ENCODE measurements at places on chromosomes 1 and 21. TPM values are rescaled to one million over a fixed set of nuclear protein-coding genes. Genes with fewer than 3 reads are reported as not detected.

GRCh38 chr21:25891596-25891995 is 156.8 kb downstream of the GABPA start:
- no peak for DNase-seq

Gene KISS1
- not detected for total RNA-seq

Gene RAB13
- total RNA-seq, result 308 TPM

DNA sequence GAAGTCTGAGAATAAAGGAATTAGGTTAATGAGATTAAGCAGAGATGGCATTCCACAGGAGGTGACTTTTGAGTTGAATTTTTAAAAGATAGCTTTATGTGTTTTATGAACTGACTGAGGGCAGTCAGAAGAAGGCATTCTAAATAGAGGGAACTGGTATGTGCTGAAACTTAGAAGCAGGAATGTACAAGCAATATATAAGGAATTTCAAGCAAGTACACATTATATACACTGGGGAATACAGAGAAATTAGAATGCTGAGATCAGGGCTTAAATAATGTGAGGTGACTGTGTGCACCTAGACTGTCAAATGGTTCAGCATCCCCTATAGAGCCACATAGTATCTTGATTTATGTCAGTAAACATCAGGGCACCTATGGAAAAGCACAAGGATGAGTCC is 19.3 kb downstream of the WNT2B start:
- DNase-seq, result no peak

- DNase-seq, result no peak
Measured at GRCh38 chr21:16580661-16581060, 850.9 kb downstream of the USP25 start.

Gene TEDDM1
- not detected for total RNA-seq

Gene SLC25A44
- total RNA-seq, result 13.8 TPM

DNA sequence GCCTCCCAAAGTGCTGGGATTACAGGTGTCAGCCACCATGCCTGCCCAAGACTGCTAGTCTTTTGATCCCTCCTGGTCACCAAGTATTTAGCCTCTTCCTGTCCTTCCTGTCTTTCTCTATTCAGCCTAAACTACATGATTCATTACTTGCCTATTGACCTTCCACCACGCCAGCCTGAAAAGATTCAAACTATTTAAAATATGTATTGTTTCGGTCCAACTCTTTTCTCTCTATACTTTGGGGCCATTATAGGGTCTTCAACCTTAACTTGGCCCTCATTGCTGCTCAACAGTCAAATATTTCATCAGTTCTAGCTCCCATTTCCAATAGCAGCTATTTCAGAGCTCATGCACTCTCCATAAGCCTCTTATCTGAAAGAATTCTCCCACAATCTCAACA is 153.0 kb downstream of the TNFSF18 start:
- DNase-seq, result peak; percentile 73

GRCh38 chr1:212353181-212353580 is 61.5 kb downstream of the PACC1 start:
- no peak for DNase-seq

GRCh38 chr1:189192741-189193520 is 1284.7 kb downstream of the BRINP3 start:
- no peak for DNase-seq

Gene CCDC185
- total RNA-seq, result not detected

- no peak for DNase-seq
Measured at GRCh38 chr1:245953876-245954660, 553.0 kb downstream of the SMYD3 start.

Gene SPRR1B
- total RNA-seq, result not detected

Gene VWA5B1
- not detected for total RNA-seq

GRCh38 chr1:178146436-178146835 is 52.5 kb downstream of the RASAL2 start:
- DNase-seq, result no peak

GRCh38 chr1:15106608-15107007 is 46.9 kb upstream of the TMEM51 start:
- no peak for DNase-seq

DNA sequence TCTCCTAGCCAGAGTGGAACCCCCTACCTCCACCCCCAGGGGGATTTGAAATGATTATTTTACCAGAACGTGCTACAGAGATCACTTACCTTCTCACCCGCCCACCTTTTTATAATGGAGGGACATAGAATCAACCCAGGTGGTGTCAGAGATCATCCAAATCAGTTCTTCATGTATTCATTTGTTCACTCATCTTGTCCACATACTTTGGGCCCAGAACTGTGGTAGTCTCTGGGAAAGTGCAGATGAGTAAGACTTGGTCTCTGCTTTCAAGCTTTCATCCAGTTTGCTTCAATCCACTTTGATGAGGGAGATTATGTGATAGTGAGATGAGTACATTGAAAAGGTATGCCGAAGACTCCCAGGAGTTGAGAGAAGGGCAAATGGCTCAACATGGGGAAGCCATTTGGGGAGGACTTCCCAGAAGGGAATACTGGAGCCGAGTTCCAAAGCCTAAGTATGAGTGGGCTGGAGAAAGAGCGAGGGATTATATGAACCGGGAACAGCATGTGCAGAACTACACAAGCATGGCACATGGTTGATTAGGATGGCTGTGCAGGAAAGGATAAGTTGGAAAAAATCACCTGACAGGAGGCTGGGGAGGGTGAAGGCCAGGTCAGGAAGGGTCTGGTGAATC is 1.9 kb downstream of the FGGY start:
- peak; percentile 35 for DNase-seq

Gene CAMK1G
- total RNA-seq, result 0.90 TPM

Gene CTXND2
- total RNA-seq, result not detected

Gene GBP7
- total RNA-seq, result not detected

DNA sequence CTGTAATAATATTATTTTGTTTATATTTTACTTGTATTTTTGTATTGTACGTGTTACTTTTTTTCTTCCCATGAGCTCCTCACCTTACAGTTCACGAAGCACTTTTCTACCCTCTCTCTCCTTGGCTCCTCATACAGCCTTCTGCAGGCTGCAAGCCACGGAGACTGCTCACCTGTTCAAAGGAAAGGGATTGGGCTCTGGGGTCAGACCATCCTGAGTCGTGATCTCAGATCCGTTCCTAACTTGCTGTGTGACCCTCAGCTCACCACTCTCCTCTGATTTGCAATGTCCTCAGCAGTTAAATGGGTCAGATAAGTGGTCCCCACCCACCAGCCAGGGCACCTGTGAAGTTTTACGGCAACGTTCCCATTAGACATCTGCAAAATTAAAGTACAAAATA is 54.1 kb downstream of the VWA5B1 start:
- no peak for DNase-seq

GRCh38 chr1:65493802-65494201 is 73.3 kb downstream of the LEPR start:
- peak; percentile 71 for DNase-seq

DNA sequence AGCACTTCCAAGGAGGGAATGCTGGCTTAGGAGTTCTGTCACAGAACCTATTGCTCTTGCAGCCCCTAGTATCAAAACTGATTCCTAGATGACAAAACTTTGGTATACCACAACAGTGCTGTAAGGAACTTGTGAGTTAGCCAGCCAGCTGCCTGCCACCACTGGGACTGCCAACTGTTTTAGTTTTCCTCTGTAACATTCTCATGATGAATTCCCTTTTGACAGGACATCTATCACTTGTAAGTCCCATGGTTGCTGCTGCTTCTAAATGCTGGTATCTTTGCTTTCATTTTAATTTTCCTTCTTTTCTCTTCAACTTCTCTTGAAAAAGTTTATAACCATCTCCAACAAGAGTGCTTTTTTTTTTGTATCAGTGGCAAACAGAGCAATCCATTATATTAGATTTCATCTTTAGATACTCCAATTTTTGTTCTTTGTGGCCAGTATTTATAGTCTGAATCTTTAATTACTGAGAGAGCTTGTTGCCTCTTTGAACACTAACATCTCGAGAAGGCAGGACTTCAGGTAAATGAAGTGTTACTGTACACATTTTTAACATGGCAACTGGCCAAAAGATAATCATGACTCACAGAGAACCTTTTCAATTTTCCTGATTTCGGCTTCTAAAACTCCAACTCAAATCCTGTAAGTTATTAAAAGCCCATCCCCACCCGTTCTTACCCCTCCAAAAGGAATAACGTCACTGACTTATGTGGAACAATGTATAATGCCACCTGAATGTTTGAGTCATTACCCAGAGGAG is 19.8 kb downstream of the DBT start:
- peak; percentile 2 for DNase-seq

- no peak for DNase-seq
Measured at GRCh38 chr1:98077691-98078090, 156.9 kb upstream of the DPYD start.

DNA sequence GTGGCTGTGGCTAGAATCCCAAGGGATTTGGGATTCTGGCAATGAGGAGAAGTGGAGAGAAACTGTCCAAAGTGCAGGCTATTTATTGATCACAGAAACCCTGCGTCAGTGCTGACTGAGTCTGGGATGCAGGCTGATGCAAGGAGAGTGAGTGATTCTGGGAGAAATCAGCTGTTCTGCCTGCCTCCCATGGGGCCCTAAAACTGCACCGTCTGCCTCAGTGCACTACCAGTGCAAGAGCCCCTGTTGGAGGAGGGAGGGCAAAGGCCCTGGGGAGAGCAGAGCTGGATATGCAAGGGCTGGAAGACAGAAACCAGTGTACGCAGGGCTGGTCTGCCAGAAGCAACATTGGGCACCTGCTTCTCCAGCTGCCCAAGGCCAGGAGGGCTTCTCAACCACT is 42.6 kb downstream of the C1orf198 start:
- peak; percentile 74 for DNase-seq

Gene SLC6A9
- 25.9 TPM for total RNA-seq

- no peak for DNase-seq
Measured at GRCh38 chr1:214241060-214241459, 39.9 kb upstream of the SMYD2 start.

Gene CNN3
- total RNA-seq, result 318 TPM

Gene PIGR
- not detected for total RNA-seq

DNA sequence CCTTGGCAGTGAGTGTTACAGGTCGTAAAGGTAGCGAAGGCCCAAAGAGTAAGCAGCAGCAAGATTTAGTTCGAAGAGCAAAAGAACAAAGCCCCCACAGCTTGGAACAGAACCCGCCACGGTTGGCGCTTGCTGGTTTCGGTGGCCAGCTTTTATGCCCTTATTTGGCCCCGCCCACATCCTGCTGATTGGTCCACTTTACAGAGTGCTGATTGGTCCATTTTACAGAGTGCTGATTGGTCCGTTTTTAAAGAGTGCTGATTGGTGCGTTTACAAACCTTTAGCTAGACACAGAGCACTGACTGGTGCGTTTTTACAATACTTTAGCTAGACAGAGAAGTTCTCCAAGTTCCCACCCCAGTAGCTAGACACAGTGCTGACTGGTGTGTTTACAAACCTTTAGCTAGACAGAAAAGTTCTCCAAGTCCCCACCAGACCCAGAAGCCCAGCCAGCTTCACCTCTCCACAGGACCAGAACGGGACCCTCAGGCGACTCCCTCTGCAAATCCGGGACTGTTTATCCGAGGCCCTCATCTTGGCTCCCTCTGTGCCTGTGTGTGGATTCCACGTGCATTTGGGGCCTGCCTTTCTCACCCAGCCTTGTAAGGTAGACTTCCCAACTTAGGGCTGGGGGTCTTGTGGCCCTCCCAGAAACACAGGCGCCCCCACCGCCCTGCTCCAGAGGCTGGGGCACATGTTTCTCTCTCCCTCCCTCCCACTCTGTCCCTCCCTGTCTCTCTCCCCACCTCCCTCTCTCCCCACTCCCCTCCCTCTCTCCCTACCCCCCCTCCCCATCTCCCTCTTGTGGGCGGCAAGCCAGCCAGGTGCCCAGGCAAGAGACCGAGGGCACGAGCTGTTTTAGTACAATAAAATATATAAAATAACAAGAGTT is 12.6 kb downstream of the FTCD start:
- DNase-seq, result no peak

DNA sequence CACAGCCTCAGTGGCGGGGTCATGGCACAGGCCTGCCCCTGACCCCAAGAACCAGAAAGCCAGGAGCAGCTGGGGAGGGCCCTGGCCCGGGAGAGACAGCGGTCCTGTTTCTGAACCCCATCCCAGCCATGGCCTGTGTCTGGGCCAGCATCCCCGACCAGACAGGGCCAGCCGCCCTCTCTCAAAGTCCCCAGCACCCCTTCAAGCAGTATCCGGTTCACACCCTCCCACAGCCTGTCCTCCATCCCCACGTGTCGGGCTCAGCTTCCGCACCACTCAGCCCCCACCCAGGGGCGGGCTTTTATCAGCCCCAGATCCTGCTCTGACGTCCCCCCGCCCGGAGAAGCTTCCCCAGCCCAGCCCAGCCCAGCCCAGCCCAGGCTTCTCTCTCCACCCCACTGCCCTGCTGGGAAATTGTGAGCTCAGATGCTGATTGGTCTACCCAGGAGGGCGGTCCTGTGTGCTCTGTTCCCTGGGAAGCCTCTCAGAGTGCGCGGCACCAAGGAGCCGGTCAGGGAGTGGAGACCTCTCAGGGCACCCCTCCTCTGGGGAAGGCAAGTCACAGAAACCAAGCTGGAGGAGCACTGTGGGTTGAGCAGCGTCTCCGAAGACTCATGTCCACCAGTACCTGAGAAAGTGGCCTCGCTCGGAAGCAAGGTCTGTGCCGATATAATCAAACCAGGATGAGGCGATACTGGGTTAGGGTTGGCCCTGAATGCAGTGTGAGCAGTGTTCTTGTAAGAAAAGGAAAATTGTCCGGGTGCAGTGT is 4.7 kb upstream of the FAAP20 start:
- peak; percentile 90 for DNase-seq

DNA sequence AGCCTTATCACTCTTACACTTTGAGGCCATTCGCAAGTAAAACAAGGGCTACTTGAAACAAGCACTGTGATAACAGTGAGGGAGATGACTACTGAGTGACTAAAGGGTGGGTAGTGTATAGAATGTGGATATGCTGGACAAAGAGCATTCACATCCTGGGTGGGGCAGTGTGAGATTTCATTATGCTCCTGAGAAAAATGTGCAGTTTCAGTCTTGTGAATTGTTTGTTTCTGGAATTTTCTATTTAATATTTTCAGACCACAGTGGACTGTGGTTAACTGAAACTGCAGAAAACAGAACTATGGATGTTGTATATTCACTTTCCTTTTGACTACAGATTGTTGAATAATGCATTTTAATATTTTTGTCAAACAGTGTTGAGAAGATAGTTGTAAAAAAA is 25.1 kb upstream of the B3GALT2 start:
- peak; percentile 73 for DNase-seq

GRCh38 chr1:83641796-83642443 is 357.0 kb downstream of the TTLL7 start:
- DNase-seq, result peak; percentile 57

Gene TMEM54
- 33.1 TPM for total RNA-seq

Gene PANK4
- 22.8 TPM for total RNA-seq

Gene PTPN22
- total RNA-seq, result 0.99 TPM

- DNase-seq, result peak; percentile 61
Measured at GRCh38 chr1:22529901-22530621, 33.2 kb upstream of the EPHA8 start.

GRCh38 chr1:163414778-163415177 is 93.0 kb downstream of the NUF2 start:
- DNase-seq, result no peak

Gene APH1A
- 83.5 TPM for total RNA-seq

DNA sequence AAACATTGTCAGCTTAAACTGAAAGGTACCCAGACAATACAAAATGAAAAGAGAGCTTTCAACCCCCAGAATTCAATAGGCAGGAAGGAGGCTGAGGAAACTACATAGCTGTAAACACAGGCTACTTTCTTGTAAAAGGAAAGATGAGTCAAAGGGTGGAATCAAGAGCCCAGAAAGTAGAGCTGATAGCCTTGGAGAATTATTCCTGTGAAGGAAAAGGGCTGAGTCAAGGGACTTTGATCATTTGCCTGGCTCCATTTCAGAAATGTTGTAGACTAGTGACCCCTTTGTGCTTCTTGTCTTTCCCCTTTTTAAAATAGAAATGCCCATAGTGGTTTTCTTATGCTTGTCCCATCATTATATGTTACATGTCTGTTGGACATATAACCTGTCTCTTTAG is 597.6 kb downstream of the ADGRL2 start:
- DNase-seq, result peak; percentile 43
